Stimulated activated CD4-positive, alpha-beta T cell treated with anti-CD3 and anti-CD28 coated beads, TNF-alpha, amount 100 ng/mL, for 24 hours (primary cell): ENCODE measurements at places on chromosomes 16 and 17.

DNA sequence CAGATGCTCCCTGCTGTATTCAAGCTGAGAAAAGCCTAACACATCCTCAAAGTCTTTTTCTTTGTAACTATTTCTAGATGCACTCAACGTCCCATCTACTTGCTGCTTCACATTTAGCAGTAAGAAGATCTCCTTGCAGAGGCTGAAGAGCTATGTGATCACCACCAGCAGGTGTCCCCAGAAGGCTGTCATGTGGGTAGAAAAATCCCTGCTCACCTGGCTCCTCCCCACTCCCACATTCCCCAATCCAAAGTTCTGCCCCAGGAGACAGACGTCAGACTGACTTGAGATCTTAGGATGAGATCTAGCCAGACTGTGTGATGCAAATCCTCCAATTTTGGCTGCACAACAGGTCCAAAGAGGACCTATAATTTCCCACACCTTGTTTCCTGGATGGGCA is 1.1 kb downstream of the CCL13 start:
- no peak for DNase-seq

GRCh38 chr16:49617710-49618330 is 238.1 kb downstream of the ZNF423 start:
- no peak for DNase-seq

- no peak for DNase-seq
These were observed 67.1 kb downstream of the ENGASE start for GRCh38 chr17:79141578-79142355.

DNA sequence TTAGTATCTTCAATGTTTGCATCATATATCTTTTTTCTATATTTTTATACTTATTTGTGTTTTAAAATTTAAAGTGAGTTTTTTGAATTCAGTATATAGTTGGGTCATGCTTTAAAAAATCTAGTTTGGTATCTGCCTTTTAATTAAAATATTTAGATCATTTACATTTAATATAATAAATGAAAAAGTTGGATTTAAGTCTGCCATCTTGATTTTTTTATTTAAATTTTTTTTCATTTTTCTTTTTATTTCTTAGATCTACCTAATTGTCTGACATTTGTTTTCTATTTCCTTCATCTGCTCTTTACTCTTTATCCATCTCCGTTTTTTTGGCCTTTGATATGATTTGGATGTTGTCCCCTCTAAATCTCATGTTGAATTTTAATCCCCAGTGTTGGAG is 50.0 kb upstream of the N4BP1 start:
- DNase-seq, result no peak

DNA sequence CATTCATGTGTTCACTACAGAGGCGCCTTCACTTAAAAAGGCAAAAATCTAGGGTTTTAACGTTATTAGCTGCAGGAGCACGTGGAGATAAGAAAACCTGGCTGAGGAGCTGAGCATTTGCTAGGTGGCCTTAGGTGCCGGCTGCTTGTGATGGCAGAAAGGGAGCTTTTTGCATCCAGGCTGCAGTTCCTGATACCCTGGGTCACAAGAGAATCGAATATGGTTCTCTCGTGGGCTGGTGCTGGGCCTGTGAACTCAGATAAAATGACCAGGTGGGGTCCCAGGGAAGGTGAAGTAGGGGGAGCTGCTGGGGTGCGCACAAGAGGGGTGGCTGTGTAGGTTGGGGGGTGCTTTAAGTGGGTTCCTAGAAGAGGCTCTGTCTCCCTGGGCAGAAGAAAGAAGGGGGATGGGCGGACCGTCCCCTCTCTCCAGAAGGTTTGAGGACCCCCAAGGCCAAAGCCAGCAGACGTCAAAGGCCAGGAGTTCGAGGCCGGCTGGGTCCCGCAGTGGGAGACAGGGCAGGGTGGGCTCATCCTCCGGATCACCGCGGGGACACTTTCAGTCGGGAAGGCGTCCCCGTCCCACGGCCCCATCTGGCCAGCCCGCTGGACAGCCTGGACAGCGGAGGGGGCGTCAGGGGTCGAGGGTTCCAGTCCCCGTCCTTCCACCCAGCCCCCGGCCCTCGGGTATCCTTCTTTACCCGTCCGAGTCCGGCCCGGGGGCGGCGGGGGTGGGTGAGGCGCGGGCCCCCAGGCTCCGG is 740 bp upstream of the CMIP start:
- DNase-seq, result no peak

- no peak for DNase-seq
These were observed 17.8 kb upstream of the TOB1 start for GRCh38 chr17:50883850-50884438.

GRCh38 chr16:11034481-11034931 is 90.1 kb downstream of the CLEC16A start:
- no peak for DNase-seq

DNA sequence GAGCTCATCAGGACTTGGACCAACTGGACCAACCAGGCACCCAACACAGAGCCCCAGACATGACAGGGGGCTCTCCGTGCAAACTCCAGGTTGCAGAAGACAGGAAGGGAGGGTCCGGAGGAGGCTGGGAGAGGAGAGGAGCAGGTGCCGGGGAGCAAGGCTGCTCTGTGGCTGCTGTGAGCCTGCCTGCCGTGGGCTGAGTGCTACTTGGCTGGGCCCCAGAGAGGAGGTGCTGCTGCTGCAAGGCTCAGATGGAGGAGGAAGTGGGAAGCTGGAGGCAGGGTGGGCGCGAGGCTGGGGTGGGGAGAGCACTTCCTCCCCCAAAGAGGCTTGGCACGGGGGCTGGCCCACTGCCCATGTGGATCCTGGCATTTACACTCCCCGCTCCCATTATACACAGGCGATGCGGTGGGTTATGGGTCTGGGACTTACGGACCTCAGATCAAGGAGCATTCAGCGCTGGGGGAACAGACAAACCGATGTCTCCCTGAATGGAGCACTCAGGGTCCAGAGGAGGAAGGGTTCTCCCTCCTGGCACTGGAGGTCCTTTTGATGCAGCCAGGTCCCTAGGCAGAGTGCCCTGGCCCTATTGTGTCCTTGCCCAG is 15.9 kb downstream of the EPOP start:
- no peak for DNase-seq

GRCh38 chr16:5874899-5875298 is 777.3 kb upstream of the EEF2KMT start:
- DNase-seq, result no peak

- DNase-seq, result no peak
These were observed 419.3 kb upstream of the DYNLRB2 start for GRCh38 chr16:80121522-80121909.

DNA sequence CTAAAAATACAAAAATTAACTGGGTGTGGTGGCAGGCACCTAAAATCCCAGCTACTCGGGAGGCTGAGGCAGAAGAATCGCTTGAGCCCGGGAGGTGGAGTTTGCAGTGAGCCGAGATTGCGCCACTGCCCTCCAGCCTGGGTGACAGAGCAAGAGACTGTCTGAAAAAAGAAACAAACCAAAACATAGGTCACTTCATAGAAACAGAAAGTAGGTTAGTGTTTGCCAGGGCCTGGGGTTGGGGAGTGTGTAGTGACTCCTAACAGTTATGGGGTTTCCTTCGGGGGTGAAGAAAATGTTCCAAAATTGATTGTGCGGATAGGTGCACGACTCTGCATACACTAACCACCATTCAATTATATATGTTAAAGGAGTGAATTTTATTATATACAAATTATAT is 59.2 kb downstream of the ATP2C2 start:
- no peak for DNase-seq

DNA sequence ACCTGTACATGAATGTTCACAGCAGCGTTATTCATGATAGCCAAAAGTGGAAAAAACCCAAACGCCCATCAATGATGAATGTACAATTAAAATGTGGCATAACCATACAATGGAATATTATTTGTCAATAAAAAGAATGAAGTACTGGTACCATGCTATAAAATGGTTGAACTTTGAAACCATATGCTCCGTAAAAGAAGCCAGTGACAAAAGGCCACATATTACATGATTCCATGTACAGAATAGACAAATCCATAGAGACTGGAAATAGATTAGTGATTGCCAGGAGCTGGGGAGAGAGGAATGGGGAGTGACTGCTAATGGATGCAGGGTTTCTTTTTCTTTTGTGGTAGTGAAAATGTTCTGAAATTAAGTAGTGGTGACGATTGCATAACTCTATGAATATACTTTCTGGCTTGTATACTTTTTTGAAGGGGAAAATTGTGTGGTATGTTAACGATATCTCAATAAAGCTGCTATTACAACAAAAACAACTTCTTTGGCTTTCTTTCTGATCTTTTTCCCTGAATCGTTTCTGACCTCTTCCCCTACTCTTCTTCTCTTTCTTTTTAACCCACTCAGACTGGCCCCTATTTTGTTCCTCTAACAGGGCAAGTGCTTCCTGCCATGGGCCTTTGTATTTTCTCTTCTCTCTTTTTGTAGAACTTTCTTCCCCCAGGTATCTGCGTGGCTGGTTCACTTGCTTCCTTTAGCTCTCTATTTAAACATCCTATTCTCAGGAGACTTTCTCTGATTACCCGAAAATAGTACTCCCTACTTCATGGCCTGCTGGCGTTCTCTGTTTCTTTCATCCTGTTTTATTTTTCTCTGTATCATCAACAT is 67.9 kb downstream of the FTO start:
- DNase-seq, result no peak

DNA sequence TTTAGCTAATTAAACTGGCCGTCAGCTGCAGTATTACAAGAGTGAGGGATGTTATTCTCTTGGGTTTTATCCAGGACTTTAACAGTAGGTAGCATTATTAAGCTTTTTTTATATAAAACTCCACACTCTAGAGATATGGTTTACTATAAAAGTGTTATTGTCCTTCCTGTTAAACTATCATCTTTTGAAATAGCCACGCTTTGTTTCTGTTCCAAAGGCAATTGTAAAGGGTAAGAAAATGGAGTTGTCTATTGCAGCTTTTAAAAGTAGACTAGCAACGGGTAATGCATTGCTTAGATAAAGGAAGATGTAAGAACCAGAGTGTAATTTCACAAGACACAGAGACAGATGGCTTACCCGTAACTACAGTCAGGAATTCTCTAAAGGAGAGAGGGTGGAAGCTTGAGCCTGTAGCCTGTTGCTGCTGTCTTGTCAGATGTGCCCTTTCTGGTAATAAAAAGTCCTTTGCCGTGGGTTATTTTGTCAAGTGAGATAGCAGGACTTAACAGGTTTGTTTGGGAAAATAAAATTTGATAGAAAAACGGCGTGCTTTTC is 56.4 kb downstream of the WWOX start:
- no peak for DNase-seq

- DNase-seq, result no peak
These were observed 234.6 kb upstream of the CDH5 start for GRCh38 chr16:66131895-66132294.

DNA sequence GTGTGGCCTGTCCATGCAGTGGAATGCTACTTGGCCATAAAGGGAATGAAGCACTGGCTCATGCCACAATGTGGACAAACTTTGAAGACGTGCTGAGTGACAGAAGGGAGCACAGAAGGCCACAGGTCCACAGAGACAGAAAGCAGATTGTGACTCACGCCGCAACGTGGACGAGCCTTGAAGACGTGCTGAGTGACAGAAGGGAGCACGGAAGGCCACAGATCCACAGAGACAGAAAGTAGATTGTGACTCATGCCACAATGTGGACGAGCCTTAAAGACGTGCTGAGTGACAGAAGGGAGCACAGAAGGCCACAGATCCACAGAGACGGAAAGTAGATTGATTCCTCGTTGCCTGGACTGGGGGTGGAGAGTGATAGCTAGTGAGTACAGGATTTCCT is 19.2 kb downstream of the ZC3H18 start:
- DNase-seq, result no peak

GRCh38 chr17:66094727-66095126 is 97.2 kb downstream of the CEP112 start:
- no peak for DNase-seq

- DNase-seq, result no peak
These were observed 17.3 kb downstream of the LGALS3BP start for GRCh38 chr17:78962345-78962983.

DNA sequence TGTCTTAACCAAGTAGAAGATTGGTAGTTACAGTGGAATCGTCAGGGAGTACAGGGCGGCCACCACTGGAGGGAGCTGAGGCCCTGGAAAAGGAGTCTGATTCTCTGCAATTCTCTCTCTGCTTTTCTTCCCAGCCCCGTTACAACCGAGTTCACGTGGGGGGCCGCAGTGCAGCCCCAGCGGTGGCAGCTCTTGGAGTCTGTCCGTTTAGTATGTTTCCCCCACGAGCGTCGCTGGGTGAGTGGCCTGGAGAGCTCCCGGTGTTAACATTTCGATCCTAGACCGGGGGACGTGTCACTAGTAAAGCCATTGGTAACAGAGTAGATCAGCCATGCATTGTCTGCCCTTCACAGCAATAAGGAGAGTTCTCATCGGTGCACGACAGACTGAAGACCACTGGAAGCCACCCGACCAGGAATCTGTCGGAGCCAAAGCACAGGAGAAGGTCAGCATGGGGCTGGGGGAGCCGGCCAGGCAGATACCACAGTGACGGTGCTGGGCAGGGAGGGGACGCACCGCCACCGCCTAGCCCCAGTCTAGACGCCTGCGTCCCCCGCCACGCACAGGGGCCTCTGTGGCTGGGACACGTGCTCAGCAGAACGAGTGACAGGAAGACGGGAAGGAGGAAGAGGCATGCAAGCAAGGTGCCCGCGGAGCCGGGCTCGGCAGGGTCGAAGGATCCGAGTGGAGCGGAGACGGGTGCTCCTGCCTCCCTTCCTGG is 15.7 kb downstream of the SLC16A3 start:
- DNase-seq, result no peak

- no peak for DNase-seq
These were observed 519 bp downstream of the ST6GALNAC2 start for GRCh38 chr17:76585033-76585648.

- DNase-seq, result no peak
These were observed 773 bp downstream of the SYNGR3 start for GRCh38 chr16:1990351-1991134.

- DNase-seq, result no peak
These were observed 50.9 kb downstream of the CDH11 start for GRCh38 chr16:65070831-65071432.

DNA sequence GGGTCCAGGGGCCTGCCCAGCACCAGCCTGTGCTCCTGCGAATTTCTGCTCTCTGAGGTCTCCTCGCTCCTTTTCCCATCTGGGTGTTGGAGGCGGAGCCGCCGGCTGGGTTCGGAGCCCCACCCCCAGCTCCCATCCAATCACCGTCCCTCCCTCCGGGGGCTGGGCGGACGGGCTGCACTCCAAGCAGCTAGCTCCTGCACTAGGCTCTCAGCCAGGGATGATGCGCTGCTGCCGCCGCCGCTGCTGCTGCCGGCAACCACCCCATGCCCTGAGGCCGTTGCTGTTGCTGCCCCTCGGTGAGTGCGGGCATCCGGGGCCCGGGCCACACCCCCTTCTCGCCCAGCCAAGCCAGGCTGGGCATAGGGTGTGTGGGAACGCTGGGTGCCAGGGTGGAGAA is at the start of gene NRN1L:
Gene NRN1L, plus strand, starts transcription at position 202 of the 400 bp plus-strand sequence. Its CDS starts 19 bp downstream, at position 221.
- DNase-seq, result no peak

DNA sequence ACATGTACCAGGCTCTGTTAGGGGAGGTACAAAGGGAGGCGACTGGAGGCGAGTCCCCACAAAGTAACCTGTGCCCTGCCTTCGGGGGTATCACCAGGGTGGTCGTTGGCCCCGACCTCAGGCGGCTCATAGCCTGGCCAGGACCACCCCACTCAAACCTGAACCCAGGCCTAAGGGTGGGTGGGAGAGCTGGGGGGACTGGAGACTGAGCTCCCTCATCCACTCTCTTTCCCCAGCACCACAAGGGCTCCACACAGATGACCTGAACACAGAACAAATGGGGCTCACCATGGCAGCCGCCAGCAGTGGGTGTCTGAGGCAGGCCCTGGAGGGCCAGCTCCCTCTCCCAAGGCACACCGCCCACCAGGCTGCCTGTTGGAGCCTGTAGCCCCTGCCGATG is 120.6 kb upstream of the TNRC6C start:
- DNase-seq, result no peak

- DNase-seq, result no peak
These were observed 3.1 kb upstream of the JPT2 start for GRCh38 chr16:1674751-1675664.
